SIG-M5 (cell line): ENCODE measurements at places on chromosomes 4 and X.

DNA sequence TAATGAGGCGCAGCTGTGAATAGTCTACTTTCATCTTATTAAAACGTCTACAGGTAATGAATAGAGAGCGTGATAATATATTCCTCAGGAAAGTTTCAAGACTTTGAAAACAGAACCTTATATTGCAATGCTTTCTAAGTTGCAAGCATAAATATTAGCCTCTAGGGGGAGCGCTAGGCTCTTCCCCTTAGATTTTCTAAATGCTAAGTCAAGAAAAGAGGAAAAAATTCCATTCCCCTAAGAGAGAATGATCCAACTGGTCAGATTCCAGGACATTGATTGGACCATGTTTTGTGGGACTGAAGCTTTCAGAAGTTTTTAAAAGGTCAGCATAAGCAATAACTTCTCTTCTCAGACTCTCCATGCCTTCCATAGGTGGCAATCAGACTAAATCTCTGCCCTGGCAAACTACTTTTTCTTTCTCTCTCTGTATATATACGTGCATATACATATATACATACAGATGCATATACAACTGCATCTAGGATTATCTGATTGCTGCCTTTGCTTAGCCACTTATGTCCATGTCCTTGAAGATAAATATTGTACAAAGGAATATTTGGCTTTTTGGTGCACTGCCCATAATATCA is 492.9 kb downstream of the INPP4B start:
- DNase-seq, result no peak

- no peak for DNase-seq
Measured at GRCh38 chrX:86981326-86981879, 536.2 kb upstream of the KLHL4 start.

DNA sequence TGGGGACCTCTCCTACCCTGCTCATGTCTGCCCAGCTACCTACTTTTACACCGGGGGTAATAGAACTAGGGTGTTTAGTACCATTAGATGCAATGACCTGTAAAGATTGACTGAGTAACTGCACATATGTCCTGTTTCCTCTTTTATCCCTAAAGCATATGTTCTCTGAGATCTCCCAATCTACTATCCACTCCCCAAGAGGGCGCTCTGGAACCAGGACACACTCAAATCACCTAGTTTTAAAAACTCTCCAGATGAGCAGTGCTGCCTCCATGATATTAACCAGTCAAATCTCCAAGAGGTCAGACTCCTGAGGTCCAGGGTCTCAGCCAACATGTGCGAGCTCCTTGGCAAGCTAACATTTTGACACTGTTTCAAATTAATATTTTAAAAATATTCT is 87.0 kb upstream of the TSPAN5 start:
- DNase-seq, result no peak

GRCh38 chr4:87677731-87678130 is 27.7 kb downstream of the DMP1 start:
- no peak for DNase-seq

GRCh38 chrX:17616936-17617335 is 120.4 kb upstream of the SCML1 start:
- DNase-seq, result no peak

- DNase-seq, result no peak
Measured at GRCh38 chr4:16777726-16778125, 120.7 kb downstream of the LDB2 start.

GRCh38 chrX:111164728-111165127 is 68.7 kb downstream of the PAK3 start:
- no peak for DNase-seq

DNA sequence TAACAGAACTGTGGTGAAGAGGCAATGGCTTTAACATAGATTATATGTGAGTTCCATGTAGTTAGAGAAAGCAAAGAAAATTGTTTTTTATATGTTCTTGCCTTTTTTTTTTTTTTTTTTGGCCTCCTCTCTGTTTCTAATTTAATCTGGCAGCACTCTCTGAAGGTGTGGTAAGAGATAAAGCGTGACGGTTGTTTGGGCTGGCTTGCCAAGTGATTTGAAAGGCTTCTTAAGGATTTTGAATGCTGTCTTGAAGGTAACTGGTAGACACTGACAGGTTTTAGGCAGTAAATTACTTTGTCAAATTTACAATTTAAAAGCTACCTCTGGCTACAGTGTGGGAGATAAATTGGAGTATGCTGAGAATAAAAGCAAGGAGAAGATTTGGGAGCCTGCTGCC is 269.3 kb upstream of the HS3ST1 start:
- DNase-seq, result no peak

DNA sequence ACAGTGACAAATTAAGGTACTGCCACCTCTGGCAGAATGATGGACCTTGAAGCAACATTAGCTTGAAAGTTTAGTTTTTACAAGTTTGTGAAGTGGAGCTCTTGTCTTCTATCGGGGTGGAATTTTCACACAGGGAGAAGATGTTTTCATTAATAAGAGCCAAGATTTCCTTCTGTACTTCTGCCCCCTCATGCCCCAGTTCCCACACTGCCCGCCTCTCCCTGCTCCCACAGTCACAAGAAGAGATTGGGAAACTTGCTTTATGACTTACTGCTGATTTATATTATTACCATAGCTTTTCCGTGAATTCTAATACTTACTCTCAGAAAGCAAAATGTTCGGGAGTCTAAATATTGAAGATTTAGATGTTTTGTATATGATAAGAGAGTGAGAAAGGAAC is 539.8 kb upstream of the ARX start:
- DNase-seq, result no peak

DNA sequence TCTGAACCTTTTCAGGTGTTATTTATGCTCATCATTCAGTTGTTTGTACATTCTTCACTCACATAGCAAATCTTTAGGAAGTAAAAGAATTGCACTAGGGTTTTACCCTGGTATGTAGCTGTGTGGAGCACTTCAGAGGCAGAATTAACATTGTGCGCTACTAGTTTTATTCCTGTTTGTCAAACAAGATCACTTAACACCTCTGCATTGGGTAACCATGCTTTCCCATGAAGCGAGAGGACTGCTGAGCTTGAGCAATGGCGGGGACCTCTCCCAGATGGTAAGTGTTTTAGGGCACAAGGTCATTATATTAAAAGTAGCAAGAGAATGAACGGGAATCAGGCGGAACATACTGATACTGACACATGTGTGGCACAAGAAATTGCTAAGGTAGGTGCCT is 59.2 kb downstream of the SHROOM3 start:
- no peak for DNase-seq

- no peak for DNase-seq
Measured at GRCh38 chr4:56681853-56682525, 893 bp upstream of the HOPX start.

- no peak for DNase-seq
Measured at GRCh38 chr4:111871802-111872201, 273.5 kb upstream of the FAM241A start.

- no peak for DNase-seq
Measured at GRCh38 chrX:15207994-15208393, 61.9 kb downstream of the ASB9 start.

DNA sequence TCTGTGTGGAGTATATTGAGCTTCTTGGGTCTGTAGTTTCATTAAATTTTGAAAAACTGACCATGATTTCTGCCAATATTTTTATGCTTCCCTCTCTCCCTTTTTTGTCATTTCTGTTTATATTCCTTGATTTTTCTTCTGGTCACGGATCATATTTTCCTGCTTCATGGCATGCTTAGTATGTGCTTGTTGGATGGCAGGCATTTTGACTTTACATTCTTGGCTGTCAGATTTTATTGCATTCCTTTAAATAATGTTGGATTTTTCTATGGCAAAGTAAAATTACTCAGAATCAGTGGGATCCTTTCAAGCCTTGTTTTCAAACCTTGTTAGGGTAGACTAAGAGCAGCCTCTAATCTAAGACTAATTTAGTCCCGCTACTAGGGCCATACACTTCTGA is 531.8 kb downstream of the IL15 start:
- DNase-seq, result no peak

- DNase-seq, result no peak
Measured at GRCh38 chr4:10866666-10867065, 182.1 kb upstream of the CLNK start.

GRCh38 chr4:47704693-47705325 is 133.1 kb downstream of the CORIN start:
- DNase-seq, result no peak

DNA sequence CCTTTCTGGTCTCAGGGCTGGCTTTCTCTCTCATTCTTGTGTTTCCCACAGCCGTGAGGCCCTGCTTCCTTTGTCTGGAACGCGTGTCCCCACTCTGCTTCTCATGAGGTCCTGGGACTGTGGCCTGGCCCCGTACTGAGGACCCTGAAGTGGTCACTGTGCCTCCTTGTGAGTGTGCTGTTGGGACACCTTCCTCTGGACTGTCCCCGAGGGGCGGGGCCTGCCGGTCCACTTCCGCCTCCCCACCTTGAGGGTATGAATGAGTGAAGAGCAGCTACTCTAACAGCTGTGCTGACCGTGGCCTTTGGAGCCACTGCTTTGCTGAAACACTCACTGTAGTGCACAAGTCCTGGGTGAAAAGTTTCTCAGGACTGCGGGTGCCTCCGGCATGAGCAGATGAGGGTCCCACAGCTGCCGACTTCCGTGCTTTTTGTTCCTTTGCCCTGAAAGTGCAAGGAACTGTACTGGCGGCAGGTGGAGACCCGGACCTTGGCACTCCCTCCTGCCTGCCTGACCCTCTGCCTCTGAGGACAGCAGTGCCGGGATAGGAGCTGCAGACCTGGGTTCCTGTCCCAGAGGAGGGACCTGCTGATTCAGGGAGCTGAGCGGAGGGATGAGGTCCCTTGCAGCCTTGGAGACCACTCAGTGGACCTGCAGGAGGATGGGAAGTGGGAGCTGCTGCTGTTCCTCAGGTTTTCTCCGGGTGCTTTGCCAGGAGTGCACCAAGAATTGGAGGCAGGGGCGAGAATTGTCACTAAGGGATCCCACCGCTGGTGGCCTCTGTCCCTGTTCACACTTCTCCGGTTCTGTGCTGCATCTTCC is 38.0 kb downstream of the HTT-AS start:
- no peak for DNase-seq

DNA sequence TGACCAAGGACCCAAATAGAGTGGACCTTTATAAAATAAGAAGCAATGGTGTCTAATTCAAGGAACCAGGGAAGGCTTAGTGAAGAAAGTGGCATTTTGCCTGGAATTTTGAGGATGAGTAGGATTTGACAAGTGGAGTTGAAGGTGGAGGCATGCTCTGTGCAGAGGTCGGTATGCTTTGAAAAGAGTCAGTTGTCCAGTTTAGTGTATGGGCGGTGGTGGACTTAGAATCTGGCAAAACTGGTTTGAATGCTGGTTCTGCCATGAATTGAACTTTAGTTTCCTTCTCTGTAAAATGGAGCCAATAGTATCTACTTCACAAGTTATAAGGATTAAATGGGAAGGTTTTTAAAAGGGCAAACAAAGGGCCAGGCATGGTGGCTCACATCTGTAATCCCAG is 29.7 kb downstream of the SEPTIN11 start:
- no peak for DNase-seq

- DNase-seq, result no peak
Measured at GRCh38 chr4:66219401-66219800, 549.1 kb upstream of the EPHA5 start.
